ENCODE measurements at places on chromosomes 2 and 18. TPM values are rescaled to one million over a fixed set of nuclear protein-coding genes. Genes with fewer than 3 reads are reported as not detected.

DNA sequence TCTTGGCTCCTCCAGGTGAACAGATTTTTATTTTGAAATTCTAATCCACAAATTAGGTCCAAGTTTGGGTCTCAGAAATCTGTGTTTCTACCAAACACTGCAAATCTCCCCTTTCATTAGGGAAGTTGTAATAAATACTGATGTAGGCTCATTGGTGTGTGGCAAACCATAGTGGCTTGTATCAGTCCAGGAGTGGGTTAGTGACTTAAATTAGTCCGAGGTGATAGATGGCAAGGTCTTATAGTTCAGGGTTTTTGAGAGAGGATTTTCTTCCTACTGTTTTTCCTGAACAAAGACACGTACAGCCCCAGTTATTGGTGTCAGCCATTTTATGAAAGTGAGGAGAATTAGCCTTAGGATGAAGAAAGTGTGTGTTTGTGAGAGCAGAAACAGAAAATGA lies 74.6 kb downstream of the RPRM start:
- H3K36me3 ChIP-seq = no peaks in the 10 kb centered on the region
- H3K27me3 ChIP-seq = no peaks in the 10 kb centered on the region
- no peaks in the 10 kb centered on the region for H3K4me1 ChIP-seq
- H3K27ac ChIP-seq = no peak overlapping the region
- DNase-seq = no peak
- H3K4me3 ChIP-seq = no peak overlapping the region

Gene LIMS3
- total RNA-seq = not detected

- H3K4me3 ChIP-seq = no peak overlapping the region
- no peaks in the 10 kb centered on the region for H3K4me1 ChIP-seq
- no peak overlapping the region for H3K27ac ChIP-seq
- no peaks in the 10 kb centered on the region for H3K27me3 ChIP-seq
Measured at GRCh38 chr2:68362069-68362468, 3.0 kb upstream of the PLEK start.

Gene OBSL1
- total RNA-seq = 20.5 TPM

- no peaks in the 10 kb centered on the region for H3K36me3 ChIP-seq
- H3K4me1 ChIP-seq = no peaks in the 10 kb centered on the region
- H3K27ac ChIP-seq = no peak overlapping the region
- no peak overlapping the region for H3K4me3 ChIP-seq
Measured at GRCh38 chr18:56952026-56952425, 194.9 kb upstream of the BOD1L2 start.

DNA sequence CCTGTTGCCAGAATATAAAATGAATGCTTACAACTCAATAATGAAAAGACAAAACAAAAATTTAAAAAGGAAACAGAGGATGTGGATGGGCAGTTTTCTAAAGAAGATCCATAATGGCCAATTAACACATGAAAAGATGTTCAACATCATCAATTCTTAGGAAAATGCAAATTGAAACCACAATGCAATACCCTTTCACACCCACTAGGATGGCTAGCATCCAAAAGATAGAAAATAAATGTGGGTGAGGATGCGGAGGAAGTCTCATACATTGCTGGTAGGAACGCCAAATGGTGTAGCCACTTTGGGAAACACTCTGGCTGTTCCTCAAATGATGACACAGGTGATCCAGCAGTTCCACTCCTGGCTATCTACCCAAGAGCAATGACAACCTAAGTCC lies 130.5 kb downstream of the TNS1 start:
- no peaks in the 10 kb centered on the region for H3K27me3 ChIP-seq
- no peak overlapping the region for H3K27ac ChIP-seq
- H3K4me1 ChIP-seq = peaks cover 58% of the 10 kb centered on the region
- peaks cover 10% of the 10 kb centered on the region for H3K36me3 ChIP-seq
- DNase-seq = no peak

DNA sequence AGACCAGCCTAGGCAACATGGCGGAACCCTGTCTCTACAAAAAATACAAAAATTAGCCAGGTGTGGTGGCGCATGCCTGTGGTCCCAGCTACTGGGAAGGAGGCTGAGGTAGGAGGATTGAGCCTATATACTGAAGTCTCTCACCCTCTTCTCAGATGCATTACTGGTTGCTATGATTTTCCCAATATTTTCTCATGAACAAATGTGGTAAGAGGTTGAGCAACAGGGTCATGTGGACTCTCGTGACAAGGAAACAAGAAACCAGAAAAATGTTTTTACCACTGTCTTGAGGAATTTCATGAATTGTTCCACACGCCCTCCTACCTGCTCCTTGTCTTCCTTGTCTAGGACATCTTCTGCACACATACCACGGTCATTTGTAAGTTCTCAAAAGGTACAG lies 12.4 kb downstream of the LMAN2L start:
- no peak overlapping the region for H3K27ac ChIP-seq
- H3K4me3 ChIP-seq = no peak overlapping the region
- peaks cover 98% of the 10 kb centered on the region for H3K36me3 ChIP-seq
- no peaks in the 10 kb centered on the region for H3K27me3 ChIP-seq

DNA sequence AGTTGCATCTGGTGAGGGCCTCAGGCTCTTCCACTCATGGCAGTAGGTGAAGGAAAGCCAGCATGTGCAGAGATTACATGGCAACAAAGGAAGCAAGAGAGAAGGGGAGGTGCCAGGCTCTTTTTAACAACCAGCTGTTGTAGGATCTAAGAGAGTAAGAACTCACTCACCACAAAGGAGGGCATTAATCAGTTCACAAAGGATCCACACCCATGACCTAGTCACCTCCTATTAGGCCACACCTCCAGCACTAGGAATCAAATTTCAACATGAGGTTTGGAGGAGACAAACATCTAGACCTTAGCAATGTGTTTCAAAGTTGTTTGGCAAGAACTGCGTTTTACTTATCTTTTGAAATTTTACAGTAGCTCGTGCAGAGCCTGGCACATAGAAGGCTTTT lies 20.5 kb upstream of the REG3A start:
- no peaks in the 10 kb centered on the region for H3K4me1 ChIP-seq
- H3K4me3 ChIP-seq = no peak overlapping the region
- no peak for DNase-seq
- no peaks in the 10 kb centered on the region for H3K27me3 ChIP-seq
- H3K36me3 ChIP-seq = no peaks in the 10 kb centered on the region

Gene TUBB8B
- total RNA-seq = not detected

Gene PRSS56
- not detected for total RNA-seq

DNA sequence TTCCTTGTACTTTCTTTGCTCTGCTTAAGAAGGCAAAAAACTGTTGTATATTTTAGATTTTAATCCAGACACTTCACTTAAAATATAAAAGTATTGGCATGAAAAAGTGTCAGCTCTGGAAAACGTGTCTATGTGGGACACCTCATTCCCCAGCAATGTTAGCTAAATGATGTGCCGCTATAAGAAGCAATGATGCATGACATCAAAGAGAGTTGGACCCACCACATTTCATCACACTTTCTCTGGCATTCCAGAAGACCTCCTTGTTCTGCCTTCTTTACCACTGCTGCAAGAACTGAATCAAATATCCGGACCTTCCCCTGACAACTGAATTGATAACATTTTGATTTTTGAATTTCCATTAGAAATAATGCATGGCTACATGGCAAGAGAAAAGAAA lies 242.4 kb upstream of the TANK start:
- no peaks in the 10 kb centered on the region for H3K27me3 ChIP-seq
- peaks cover 25% of the 10 kb centered on the region for H3K4me1 ChIP-seq
- H3K4me3 ChIP-seq = no peak overlapping the region

Gene FABP1
- total RNA-seq = not detected

Gene TCF7L1
- 4.0 TPM for total RNA-seq

DNA sequence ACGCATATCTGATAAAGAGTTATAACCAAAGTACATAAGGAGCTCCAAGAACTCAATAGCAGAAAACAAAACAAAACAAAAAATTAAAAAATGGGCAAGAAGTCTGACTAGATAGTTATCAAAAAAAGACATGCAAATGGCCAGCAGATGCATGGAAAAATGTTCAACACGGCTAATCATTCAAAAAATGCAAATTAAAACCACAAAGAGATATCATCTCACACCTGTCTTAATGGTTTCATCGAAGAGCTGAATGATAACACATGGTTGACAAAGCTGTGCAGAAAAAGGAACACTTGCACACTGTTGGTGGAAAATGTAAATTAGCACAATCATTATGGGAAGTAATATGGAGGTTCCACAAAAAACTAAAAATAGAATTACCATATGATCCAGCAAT lies 751.3 kb upstream of the POU3F3 start:
- H3K4me3 ChIP-seq = no peak overlapping the region
- H3K27me3 ChIP-seq = no peaks in the 10 kb centered on the region
- DNase-seq = no peak
- H3K27ac ChIP-seq = no peak overlapping the region
- H3K36me3 ChIP-seq = no peaks in the 10 kb centered on the region

DNA sequence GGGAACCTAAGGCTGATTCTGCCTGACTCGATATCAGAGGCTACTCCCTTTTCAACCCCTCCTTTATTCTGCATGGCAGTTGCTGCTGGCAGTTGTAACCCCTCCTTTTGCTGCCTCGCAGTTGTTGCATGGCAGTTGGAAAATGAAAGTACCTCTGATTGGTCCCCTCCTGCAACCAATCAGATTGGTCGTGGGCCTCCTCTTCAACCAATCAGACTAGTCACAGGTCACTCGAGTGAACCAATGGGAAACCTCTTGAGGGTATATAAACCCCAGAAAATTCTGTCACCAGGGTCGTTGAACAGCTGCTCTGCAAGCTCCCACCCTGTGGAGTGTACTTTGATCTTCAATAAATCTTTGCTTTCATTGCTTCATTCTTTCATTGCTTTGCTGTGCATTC lies 294.3 kb upstream of the SLC8A1 start:
- no peak for DNase-seq
- H3K27me3 ChIP-seq = no peaks in the 10 kb centered on the region
- no peak overlapping the region for H3K27ac ChIP-seq
- no peak overlapping the region for H3K4me3 ChIP-seq

Gene DSG2
- total RNA-seq = 18.8 TPM

Gene BMP10
- not detected for total RNA-seq

DNA sequence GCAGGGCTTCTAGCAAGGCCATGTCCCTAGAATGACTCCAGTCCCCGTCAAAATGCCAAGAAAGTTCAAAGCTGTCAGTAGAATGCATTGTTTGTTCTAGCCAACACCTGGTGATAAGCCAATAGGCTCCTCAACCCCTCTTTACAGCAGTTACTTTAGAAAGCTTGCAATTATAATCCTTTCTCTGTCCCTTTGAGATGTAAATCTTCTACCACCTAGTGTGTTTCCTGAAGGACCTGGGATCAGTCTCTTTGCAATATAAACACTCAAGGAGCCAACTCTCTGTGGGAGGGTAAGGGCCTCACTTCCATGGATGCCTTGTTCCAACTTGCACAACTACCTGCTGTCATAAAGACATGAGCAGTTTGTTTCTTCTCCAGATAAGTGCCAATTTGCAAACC lies 301.8 kb downstream of the NBAS start:
- no peak overlapping the region for H3K27ac ChIP-seq
- H3K4me3 ChIP-seq = no peak overlapping the region
- no peaks in the 10 kb centered on the region for H3K27me3 ChIP-seq
- no peaks in the 10 kb centered on the region for H3K4me1 ChIP-seq

- H3K27ac ChIP-seq = no peak overlapping the region
- H3K4me1 ChIP-seq = no peaks in the 10 kb centered on the region
- no peak overlapping the region for H3K4me3 ChIP-seq
Measured at GRCh38 chr2:223644136-223644535, 42.0 kb upstream of the SCG2 start.

DNA sequence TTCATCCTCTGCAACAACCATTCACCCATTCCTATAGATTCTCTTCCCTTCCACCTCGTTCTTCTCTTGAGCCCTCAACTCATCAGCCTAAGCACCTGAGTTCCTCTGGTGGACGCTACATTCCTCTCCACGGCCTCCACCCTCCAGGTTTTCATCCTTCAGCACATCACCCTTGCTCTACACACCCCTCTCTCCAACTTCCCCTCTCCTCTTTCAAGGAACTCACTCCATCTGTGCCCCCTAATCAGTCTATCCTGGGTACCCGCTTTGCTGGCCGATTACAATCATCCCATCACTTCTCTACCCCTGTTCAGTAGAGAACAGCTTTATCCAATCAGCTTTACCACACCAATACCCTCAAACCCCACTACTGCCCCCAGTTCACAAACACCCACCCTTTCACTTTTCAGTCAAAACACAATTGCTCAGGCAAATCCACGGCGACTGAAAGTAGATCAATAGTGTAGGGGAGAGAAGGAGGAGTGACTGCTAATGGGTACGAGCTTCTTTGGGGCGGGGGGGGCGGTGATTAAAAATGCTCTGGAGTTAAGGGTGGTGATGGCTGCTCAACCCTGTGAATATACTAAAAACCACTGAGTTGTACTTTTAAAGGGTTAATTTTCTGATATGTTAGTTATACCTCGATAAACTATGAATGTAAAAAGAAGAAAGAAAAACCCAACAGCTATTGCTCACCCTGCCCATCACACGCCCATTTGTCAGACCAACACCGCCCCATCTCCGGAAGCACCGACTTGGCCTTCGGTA lies 857 bp downstream of the DYM start:
- peaks cover 13% of the 10 kb centered on the region for H3K4me1 ChIP-seq
- H3K36me3 ChIP-seq = no peaks in the 10 kb centered on the region
- no peaks in the 10 kb centered on the region for H3K27me3 ChIP-seq
- peak overlapping the region; percentile 71 for H3K4me3 ChIP-seq

Gene ENOSF1
- 54.7 TPM for total RNA-seq

DNA sequence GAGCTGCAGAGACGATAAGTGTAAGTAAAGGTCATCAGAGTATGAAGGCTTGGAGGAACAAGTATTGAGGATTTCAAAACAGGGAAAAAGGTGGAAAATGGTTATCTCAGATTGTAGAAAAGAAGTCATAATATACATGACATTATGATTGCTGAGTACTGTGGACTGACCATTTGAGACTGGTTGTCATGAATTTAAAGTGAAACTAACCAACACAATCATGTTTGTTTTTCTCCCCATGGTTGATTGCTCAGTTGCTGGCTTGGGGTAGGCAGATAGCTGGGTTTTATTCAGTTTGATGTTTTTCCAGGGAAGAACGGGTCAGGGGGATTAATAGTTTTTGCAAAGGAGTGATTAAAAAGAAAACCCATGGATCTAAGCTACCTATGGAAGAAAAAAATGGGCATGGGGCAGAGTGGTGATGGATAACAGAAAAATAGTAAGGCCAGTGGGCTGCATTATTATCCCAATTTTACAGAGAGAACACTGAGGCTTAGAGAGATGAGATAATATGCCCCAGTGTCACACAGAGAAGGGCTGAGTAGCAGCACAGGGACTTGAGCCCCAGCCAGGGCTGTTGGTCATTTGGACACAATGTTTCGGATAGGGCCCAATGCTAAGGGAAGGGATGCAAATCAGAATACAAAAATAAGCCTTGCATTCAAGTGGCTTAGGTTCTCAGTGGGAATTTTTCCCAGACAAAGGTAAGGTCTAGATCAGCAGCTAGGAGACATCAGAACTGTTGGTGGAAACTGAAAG lies 885.7 kb downstream of the DCC start:
- H3K36me3 ChIP-seq = no peaks in the 10 kb centered on the region
- no peaks in the 10 kb centered on the region for H3K27me3 ChIP-seq
- H3K4me3 ChIP-seq = no peak overlapping the region
- no peaks in the 10 kb centered on the region for H3K4me1 ChIP-seq
- no peak overlapping the region for H3K27ac ChIP-seq

GRCh38 chr2:209368914-209369313 lies 54.9 kb upstream of the MAP2 start:
- H3K4me1 ChIP-seq = no peaks in the 10 kb centered on the region
- H3K36me3 ChIP-seq = no peaks in the 10 kb centered on the region
